ENCODE measurements at places on chromosomes 5 and 9. TPM values are rescaled to one million over a fixed set of nuclear protein-coding genes. Genes with fewer than 3 reads are reported as not detected.

Gene PLAC8L1
- total RNA-seq, result not detected

Gene NR6A1
- 5.2 TPM for total RNA-seq

Gene PCDHB8
- total RNA-seq, result 0.57 TPM

Gene IL3
- total RNA-seq, result not detected

Gene OBP2B
- not detected for total RNA-seq

Gene HSD17B3
- total RNA-seq, result under 0.01 TPM

Gene LCN2
- total RNA-seq, result 49.6 TPM

Gene SPINK6
- total RNA-seq, result not detected

Gene MARVELD2
- total RNA-seq, result 42.0 TPM

All from nasal cavity respiratory epithelium epithelial cell of viscerocranial mucosa (primary cell).